Spleen (tissue), 13 donors: ENCODE measurements at places on chromosomes 7 and 10.
A peak's percentile ranks its signal among the peaks of the same experiment; 100 is the strongest.

- DNase-seq, result no peak
- H3K36me3 ChIP-seq, result no peaks in the 10 kb centered on the region
- no peak overlapping the region for H3K27ac ChIP-seq
- H3K4me1 ChIP-seq, result peaks cover 75% of the 10 kb centered on the region
- H3K4me3 ChIP-seq, result no peak overlapping the region
These were observed 439 bp upstream of the EMX2 start for GRCh38 chr10:117541909-117542705.

DNA sequence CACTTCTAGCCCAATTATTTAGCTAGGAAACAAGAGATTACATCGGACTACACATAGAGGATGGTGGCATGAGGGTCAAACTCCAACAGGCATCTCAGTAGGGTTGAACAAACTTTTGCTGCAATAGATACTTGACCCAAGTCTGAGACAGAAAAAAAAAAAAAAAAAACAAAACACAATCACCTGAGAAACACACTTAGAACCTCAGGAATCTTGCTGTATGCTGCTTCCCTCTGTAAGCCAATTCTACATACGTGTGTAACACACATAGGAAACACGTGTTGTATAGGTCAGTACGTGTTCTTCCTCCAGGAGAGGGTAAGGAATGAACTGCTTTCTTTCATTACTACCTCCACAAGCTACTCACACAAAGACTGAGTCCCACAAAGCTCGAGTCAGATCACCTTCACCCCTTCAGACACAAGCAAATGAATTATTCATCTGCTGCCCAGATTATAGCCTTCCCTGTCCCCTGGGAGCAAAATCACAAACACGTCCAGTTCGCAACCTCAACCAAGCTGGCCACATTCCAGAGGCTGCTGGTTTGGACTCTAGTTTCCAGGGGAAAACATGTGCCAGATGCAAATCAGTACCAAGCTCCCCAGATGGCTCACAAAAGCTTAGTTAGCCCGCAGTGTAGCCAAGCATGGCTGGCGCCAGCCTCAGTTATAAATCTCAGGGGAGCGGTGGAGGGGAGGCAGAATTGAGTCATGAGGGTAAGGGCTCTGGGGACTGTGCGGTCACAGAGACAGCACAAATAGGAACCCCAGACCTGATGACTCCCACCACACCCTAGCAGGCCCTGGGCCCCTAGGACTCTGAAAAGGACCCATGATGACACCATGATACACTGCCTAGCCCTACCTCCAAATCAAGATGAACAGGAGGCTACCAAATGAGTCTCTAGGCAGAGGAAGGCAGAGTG lies 15.1 kb downstream of the PSAP start:
- H3K27ac ChIP-seq, result peak overlapping the region; percentile 82
- peaks cover 100% of the 10 kb centered on the region for H3K4me1 ChIP-seq
- DNase-seq, result peak; percentile 90
- peaks cover 23% of the 10 kb centered on the region for H3K36me3 ChIP-seq

DNA sequence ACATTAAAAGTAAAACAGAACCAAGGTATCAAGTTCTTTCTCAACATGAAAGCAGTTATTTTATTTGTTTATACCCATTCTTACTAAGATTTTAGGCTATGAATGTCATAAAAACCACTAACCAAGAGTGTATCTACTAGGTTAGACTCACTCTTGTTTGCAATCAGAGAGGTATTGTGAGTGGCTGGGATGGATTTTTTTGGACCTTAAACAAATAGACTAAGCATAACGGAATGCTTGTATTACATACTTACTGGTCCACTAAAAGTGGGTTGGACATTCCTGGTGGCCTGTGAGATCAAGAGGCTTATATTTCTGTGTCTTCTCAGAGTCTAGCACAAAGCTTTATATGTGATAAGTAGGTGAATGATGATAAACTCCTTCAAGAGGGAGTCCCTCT lies 32.6 kb upstream of the CBLL1 start:
- H3K4me1 ChIP-seq, result no peaks in the 10 kb centered on the region
- DNase-seq, result no peak
- H3K27me3 ChIP-seq, result no peaks in the 10 kb centered on the region
- no peak overlapping the region for H3K4me3 ChIP-seq

DNA sequence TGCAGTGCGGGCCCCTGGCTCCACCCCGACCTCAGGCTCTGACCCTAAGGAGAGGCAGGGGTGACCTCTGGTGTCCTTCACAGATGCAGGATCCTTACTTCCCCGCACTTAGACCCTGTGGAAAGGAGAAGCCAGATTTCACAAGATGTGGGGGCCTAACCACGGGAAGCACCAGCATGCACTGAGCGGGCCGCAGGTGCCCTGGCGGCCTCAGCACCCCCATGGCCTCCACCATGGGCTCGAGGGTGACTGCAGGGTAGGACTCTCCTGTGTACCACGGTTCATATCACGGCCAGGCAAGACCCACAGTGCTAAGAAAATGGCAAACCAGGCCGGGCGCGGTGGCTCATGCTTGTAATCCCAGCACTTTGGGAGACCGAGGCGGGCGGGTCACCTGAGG lies 410.0 kb upstream of the FOXK1 start:
- H3K4me3 ChIP-seq, result no peak overlapping the region
- no peaks in the 10 kb centered on the region for H3K27me3 ChIP-seq
- peak; percentile 40 for DNase-seq
- no peaks in the 10 kb centered on the region for H3K36me3 ChIP-seq
- H3K27ac ChIP-seq, result no peak overlapping the region
